GM12878 (cell line): ENCODE measurements at places on chromosomes 7 and 10. TPM values are rescaled to one million over a fixed set of nuclear protein-coding genes. Genes with fewer than 3 reads are reported as not detected.

ANKRD2 gene
- not detected in 2 replicates for polyA plus RNA-seq

- no peak for DNase-seq
Observed at GRCh38 chr10:48466611-48467240, 138.1 kb downstream of the ARHGAP22 start.

- no peak for DNase-seq
Observed at GRCh38 chr10:70803775-70804420, 11.8 kb upstream of the SGPL1 start.

DNA sequence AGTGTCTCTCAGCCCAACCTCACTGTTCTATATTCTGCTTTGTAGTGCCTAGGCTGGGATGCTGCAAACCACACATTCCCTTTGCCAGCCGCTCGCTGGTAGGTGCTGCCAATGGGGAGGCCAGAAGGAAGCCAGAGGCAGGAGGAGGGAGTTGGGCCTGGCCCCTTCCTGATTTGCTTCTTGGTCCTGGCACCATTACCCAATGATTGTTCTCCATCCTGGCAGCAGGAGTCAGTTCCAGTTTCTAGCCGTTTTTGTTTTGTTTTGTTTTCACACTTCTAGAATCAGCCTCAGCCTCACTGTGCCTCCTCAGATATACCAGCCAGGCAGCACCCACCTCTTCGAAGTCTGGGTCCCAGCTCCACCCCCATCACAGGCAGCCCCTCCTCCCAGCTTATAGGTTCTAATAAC is 27.4 kb upstream of the LOXL4 start:
- peak; percentile 2 for DNase-seq

GRCh38 chr7:2680792-2681490 is 7.1 kb upstream of the AMZ1 start:
- DNase-seq, result no peak

DNA sequence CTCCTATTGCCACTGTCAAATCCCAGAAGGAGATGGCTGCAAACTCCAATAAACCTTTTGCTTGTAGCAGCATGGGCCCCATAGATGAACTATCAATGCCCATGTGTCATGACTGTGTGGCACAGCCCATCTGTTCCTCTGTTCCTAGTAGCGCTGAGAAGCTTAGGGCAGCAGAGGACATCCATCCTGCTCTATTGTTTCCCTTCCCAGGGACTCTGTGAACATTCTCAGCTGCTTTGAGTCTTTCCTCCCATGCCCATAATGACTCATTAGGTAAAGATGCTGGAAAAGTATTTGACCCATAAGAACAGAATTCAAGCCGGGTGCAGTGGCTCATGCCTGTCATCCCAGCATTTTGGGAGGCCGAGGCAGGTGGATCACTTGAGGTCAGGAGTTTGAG is 28.3 kb downstream of the STMP1 start:
- DNase-seq, result no peak

DNA sequence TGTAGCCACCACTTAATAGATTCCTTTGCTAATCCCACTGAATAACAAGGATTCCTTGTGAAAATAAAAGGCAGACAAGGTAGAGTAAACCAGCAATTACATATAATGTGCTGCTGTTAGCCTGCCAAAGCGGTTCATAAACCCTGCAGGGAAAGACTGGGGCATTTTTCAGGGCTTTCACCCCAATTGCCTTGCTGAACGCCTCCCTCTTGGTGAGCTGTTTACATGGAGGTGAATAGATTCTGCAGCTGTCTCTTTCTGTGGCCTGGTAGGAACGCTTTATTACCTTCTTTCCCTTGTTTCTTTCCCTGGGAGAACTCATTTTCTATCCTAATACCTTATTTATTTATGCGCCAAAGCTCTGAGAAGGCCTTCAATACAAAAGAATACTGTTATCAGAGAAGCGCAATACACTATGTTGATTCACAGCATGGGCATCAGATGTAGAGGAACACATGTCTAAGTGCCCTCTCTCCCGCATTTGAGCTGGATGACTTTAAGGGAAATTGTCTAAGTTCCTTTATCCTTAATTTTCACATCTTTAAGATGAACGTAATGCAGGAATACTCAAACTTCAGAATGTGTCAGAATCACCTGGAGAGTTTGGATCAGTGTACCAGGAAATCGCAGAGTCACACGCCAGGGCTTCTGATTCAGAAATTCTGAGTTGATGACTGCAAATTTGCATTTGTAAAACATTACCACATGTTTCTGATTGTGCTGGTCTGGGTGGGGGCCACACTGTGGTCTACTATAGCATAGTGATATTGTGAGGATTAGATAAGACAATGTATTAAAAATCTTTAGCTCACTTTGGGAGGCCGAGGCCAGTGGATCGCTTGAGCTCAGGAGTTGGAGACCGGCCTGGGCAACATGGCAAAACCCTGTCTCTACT is 1203.8 kb downstream of the SORCS3 start:
- no peak for DNase-seq

INMT gene
- polyA plus RNA-seq, result not detected in 2 replicates

- DNase-seq, result no peak
Observed at GRCh38 chr7:103962070-103962469, 27.4 kb downstream of the RELN start.

DNA sequence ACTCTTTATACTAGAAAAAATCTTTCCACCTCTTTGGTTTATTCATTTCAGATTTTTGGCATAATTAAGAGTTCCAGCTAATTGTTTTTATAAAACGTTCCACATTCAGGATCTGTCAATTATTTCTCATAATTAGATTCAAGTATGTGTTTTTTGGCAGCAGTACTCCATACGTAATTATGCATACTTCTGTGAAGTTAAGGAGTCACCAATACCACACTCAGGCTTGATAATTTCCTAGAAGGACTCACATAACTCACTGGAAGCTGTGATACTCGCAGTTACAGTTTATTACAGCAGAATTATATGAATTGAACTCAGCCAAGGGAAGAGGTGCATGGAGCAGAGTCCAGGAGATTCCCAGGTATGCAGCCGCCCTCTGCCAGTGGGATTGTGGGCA is 290.5 kb upstream of the AKR1E2 start:
- DNase-seq, result no peak

ETV1 gene
- polyA plus RNA-seq, result 0.03 TPM in 1 of 2 replicates, not detected in the other

- no peak for DNase-seq
Observed at GRCh38 chr7:101245147-101245668, 327 bp upstream of the FIS1 start.

GRCh38 chr7:135519233-135519688 is 9.4 kb upstream of the CNOT4 start:
- no peak for DNase-seq

GRCh38 chr7:138663725-138664710 is 37.1 kb downstream of the SVOPL start:
- no peak for DNase-seq

DNA sequence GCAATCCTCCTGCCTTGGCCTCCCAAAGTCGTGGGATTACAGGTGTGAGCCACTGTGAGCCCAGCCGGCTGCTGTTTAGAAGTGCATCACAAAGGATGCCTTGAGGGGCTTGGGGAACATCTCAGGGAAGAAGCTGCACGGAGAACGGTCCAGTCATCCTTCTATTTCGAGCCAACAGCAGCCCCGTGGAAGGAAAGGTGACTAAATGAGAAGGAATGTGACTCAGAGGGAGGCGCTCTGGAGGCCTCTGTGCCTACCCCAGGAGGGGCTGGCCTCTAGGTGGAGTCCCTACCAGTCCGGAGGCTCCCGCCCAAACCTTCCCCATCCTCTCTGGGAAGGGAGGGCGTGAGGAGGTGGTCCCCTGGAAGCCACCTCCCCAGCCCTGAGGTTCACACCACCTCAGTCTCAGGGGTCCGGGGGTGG is 76.2 kb downstream of the CTBP2 start:
- no peak for DNase-seq

MMRN2 gene
- not detected in 2 replicates for polyA plus RNA-seq

DNA sequence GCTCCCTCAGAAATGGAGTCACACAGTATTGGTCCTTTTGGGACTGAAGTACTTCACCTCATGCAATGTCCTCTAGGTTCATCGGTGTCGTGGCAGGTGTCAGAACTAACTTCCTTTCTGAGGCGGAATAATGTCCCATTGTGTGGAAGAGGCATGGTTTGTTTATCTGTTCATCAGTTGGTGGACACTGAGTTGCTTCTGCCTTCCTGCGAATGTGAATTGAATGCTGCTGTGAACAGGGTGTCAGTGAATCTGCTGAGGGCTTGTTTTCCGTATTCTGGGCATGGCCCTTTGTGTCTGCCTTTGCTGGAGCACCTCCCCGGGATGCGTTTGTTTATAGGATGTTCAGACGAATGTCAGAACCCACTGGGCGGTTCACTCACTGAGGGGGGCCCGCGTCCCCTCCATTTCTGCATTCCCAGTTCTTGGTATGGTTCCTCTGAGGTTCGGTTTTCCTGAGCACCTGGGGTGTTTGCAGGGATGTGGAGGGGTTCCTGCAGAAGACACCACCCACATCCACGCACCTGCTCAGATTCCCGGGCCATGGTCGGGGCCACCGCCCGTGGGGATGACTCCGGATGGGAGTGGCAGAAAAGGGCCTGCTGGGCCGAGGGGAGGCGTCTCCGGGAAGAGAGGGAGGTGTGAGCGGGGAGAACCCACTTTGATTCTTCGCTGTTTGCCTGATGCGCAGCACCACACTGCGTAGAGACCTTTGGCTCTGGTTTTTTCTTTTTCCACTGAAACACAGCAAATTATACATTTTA is 33.1 kb downstream of the CHST12 start:
- DNase-seq, result no peak

DNA sequence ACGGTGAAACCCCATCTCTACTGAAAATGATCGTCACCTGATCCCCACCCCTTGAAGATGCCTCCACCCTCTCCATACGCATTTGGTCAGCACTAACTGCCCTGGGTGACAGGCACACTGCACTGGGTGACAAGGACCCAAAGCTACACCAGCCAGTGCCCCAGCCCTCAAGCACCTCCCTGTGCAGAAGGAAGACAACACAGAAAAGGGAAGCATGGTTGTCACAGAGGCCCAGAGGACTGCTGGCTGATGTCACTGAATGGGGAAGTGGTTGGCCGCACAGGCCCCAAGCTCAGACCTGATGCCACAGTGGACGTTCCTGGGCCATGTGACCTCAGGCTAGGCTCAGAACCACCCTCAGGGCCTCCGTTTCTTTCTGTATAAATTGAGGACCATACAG is 4.2 kb upstream of the PILRA start:
- peak; percentile 90 for DNase-seq

- DNase-seq, result no peak
Observed at GRCh38 chr7:150412016-150412415, 32.9 kb downstream of the ZNF775 start.

GRCh38 chr7:131300572-131301466 is 26.9 kb upstream of the MKLN1 start:
- no peak for DNase-seq

- no peak for DNase-seq
Observed at GRCh38 chr7:43791665-43792064, 33.2 kb downstream of the BLVRA start.

TMEM60 gene
- polyA plus RNA-seq, result 34.6 and 34.8 TPM in 2 replicates

GRCh38 chr10:126199221-126199998 is 188.9 kb downstream of the ADAM12 start:
- no peak for DNase-seq

AGMO gene
- not detected in 2 replicates for polyA plus RNA-seq

TEX47 gene
- polyA plus RNA-seq, result not detected in 2 replicates

EBF3 gene
- not detected in 2 replicates for polyA plus RNA-seq

SPDYE2B gene
- 0.36 and 0.59 TPM in 2 replicates for polyA plus RNA-seq

SPAG6 gene
- polyA plus RNA-seq, result 0.16 TPM in 1 of 2 replicates, not detected in the other

BTBD16 gene
- not detected in 2 replicates for polyA plus RNA-seq

DNA sequence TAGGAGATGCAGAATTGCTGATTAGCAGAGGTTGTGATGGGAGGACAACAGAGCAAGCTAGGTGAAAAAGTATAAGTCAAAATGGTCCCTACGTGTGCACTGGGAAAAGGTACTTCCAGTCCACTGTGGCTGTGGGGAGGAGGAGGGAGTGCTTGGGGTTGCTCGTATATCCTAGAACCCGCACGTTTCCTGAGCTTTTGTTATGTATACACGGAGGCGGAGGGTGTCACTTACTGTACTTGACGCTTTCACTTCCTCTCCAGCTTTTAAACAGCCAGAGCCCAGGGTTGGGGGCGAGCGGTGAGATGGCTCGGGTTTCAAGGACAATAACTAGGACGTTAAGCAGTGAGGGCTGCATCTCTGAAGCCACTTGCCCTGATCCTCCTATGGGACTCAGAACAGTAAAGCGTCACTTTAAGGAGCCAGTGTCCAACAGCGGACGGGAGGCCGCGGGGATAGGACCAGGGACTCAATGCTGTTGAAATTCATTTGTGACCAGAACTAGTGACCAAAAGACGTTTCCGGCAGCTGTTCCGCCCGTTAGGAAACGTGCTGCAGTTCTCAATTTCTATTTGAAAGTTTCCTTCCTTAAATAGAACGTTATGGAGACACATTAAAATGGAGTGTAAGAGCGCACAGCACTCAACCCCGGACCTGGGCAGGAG is 985 bp upstream of the ETV1 start:
- no peak for DNase-seq

GRCh38 chr10:75210282-75211006 is at the start of gene VDAC2:
VDAC2 (plus strand) TSS chr10:75210796; CDS start chr10:75211159, 363 bp downstream.
- peak; percentile 75 for DNase-seq

- DNase-seq, result no peak
Observed at GRCh38 chr10:12333380-12334185, 15.8 kb upstream of the CAMK1D start.

DNA sequence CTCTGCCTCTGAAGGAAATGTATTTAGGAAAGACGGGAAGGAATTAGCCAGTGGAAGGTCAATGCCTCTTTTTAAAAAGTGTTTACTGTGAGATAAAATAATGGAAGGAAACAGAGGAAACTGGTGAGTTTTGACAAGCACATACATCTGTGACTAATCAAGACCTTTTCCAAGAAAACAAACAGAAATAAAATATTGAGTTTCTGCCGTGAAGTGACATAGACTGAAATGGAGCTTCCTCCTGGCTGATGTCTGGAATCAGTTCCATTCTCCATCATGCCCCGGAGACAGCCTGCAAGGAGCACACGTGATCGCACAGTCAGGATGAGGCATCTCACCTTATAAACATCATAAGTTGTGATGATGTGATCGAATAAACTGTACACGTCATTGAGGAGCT is 30.7 kb downstream of the TECTB start:
- DNase-seq, result no peak

GRCh38 chr10:103839519-103839871 is 15.9 kb downstream of the SH3PXD2A start:
- DNase-seq, result no peak

KLF14 gene
- polyA plus RNA-seq, result not detected in 2 replicates

- DNase-seq, result no peak
Observed at GRCh38 chr10:128018691-128019090, 107.5 kb downstream of the MKI67 start.

MUC3A gene
- not detected in 2 replicates for polyA plus RNA-seq

DNA sequence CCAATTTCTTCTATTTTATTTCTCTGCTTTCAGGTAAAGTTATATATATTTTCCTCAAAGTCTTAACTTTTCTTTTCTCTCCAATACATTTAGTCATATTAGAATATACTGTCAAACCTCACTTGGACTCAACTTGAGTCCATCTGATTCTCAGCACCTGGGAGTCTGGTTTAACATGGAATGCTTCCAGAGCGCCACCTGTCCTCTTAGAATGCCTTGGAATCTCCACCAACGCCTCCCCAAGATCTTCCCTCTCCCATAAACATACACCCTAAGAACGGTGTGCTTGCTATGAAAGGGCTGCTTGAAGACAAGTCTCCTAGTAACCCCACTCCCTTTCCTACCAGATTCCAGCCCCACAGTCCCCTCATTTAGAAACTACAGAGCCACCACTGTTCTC is 229.1 kb upstream of the MKLN1 start:
- no peak for DNase-seq
